Activated naive CD8-positive, alpha-beta T cell treated with anti-CD3 and anti-CD28 coated beads for 36 hours (primary cell): ENCODE measurements at places on chromosomes 13 and 19. TPM values are rescaled to one million over a fixed set of nuclear protein-coding genes. Genes with fewer than 3 reads are reported as not detected.

The SIGLECL1 gene
- total RNA-seq: not detected

DNA sequence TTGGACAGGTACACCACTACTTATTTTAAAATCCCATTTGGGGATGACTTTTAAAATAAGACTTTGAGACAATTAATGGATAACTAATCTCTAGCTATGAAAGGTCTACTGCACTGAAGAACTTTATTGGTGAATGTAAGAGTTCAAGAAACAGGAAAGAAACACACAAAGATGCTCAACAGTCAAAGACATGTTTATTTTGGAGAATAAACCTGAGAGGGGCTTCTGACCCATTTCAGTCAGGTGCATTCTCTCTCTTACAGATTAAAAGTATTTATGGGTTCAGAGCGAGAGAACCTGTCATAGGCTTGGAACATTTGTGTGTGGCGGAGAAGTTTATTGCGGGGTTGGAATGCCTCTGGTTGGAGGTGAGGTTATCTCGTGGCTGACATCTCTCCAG, 94.3 kb upstream of the USP29 start:
- H3K4me3 ChIP-seq: no peak overlapping the region
- H3K27ac ChIP-seq: no peak overlapping the region
- H3K27me3 ChIP-seq: peaks cover 3% of the 10 kb centered on the region
- no peaks in the 10 kb centered on the region for H3K36me3 ChIP-seq
- no peaks in the 10 kb centered on the region for H3K4me1 ChIP-seq
- no peak for DNase-seq

The ZNF382 gene
- total RNA-seq: 9.3 TPM

DNA sequence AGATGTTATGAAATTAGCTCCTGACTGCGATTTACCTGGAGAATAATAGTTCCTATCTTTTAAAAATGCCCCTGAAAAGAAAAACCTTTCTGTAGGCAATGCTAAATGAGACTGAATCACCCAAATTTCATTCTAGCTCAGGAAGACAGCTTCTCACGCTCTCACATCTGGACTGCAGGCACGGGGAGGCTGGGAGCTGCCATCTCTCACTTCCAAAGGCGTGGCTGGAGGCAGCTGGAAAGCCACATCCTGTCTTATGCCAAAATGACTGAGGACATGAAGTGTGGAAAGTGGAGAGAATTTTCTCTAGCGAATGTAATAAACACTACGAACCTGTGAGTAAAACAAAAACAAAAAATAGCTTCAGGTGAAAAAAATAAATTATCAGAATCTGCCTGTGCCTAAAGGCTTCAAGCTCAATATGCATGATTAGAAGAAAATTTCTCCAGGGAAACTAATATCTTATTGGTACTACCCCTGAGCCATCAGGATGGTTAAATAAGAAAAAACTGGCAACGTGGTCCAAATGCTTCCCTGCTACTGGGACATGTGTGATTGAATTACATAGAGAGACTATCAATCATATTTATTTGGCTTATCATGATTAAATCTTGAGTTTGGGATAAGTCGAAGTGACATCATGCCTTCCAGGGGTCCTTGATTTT, 58.1 kb upstream of the UBL3 start:
- no peaks in the 10 kb centered on the region for H3K27me3 ChIP-seq
- peaks cover 8% of the 10 kb centered on the region for H3K4me1 ChIP-seq
- DNase-seq: no peak
- no peak overlapping the region for H3K27ac ChIP-seq
- H3K36me3 ChIP-seq: no peaks in the 10 kb centered on the region

The DACH1 gene
- not detected for total RNA-seq

DNA sequence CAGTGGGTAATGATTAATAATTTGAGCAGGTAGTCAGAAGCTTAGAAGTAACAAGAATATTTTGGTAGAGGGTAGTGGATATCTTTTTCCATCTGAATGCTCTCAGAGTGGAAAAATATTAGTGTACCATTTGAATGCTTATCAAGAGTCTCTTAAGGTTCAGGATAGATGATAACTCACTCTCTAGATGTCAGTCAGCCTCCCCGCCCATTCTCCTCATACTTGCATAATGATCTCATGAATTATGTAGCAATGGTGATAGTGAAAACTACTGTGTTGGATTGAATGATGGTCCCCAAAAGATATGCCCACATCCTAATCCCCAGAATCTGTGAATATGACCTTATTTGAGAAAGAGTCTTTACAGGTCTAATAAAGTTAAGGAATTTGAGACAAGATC, 132.7 kb upstream of the KLF12 start:
- H3K4me3 ChIP-seq: no peak overlapping the region
- H3K27ac ChIP-seq: no peak overlapping the region
- no peak for DNase-seq
- no peaks in the 10 kb centered on the region for H3K27me3 ChIP-seq

GRCh38 chr13:113622791-113623490, 35.1 kb downstream of the ATP4B start:
- H3K4me3 ChIP-seq: no peak overlapping the region
- peaks cover 42% of the 10 kb centered on the region for H3K36me3 ChIP-seq
- no peak overlapping the region for H3K27ac ChIP-seq
- no peak for DNase-seq
- H3K4me1 ChIP-seq: peaks cover 2% of the 10 kb centered on the region
- no peaks in the 10 kb centered on the region for H3K27me3 ChIP-seq

GRCh38 chr19:6484831-6485230, 3.2 kb upstream of the DENND1C start:
- no peaks in the 10 kb centered on the region for H3K36me3 ChIP-seq
- no peak for DNase-seq
- H3K27ac ChIP-seq: no peak overlapping the region

The LSR gene
- 43.9 TPM for total RNA-seq

The SLITRK5 gene
- total RNA-seq: not detected

DNA sequence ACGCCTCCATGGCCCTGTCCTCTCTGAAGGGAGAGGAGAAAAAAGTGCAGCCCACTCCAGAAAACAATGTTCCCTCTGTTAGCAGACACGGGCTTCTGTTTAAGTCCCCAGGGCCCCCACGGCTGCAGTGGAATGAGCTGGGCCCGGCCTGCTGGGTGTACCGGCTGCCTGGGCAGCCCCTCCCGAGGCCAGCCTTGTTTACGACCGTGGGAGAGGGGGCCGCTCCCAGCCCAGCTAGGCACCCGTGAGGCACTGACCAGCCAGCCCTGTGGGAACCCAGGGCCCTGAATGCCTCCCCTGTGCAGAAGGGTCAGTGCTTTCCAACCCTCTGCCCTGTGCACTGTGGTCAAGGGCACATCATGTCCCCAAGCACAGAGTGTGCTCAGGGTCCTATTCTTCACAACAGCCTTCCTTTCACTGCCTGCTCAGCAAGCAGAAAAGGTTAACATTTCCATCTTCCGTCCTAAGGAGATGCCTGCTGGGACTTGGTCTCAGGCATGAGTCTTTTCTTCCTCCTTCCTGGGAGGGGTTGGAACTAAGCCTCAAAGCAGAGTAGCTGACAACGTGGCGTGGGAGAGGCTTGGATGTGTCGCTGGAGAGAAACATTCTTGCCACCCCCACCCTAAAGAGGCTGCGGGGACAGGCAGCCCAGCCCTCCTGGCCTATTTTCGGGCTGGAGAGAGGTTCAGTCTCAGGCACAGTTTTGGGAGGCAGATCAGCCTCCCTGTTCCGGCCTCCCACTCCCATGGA, 90.1 kb downstream of the RGCC start:
- H3K4me3 ChIP-seq: no peak overlapping the region
- peaks cover 16% of the 10 kb centered on the region for H3K4me1 ChIP-seq
- H3K27me3 ChIP-seq: no peaks in the 10 kb centered on the region
- H3K36me3 ChIP-seq: no peaks in the 10 kb centered on the region

- no peak for DNase-seq
- no peak overlapping the region for H3K4me3 ChIP-seq
- H3K36me3 ChIP-seq: no peaks in the 10 kb centered on the region
- H3K27me3 ChIP-seq: peaks cover 4% of the 10 kb centered on the region
- H3K27ac ChIP-seq: no peak overlapping the region
These were observed 133.0 kb upstream of the FRY start for GRCh38 chr13:31898378-31899071.
